Dermis blood vessel endothelial cell (primary cell): ENCODE measurements at places on chromosomes 2 and 18. TPM values are rescaled to one million over a fixed set of nuclear protein-coding genes. Genes with fewer than 3 reads are reported as not detected.

GRCh38 chr18:70414315-70414900 is 125.6 kb downstream of the SOCS6 start:
- DNase-seq, result no peak

DNA sequence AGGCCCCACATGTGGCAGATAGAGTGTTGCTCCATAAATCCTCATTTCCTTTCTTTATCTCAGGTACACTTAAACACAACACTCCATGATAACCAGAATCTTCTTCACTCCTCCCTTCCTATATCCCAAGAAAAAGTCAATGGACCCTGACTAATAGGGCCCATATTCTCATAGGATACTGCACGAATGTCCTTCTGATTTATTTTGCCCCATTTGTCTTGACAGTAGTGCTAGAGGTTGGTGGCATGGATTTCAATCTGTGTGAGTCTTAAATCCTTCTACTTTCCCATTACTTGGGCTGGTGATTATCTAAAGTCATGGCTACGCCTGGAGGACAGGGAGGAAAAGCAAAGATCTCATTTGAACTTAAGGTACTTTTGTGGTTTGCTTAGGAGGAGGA is 156.0 kb downstream of the ACOXL start:
- no peak for DNase-seq

DNA sequence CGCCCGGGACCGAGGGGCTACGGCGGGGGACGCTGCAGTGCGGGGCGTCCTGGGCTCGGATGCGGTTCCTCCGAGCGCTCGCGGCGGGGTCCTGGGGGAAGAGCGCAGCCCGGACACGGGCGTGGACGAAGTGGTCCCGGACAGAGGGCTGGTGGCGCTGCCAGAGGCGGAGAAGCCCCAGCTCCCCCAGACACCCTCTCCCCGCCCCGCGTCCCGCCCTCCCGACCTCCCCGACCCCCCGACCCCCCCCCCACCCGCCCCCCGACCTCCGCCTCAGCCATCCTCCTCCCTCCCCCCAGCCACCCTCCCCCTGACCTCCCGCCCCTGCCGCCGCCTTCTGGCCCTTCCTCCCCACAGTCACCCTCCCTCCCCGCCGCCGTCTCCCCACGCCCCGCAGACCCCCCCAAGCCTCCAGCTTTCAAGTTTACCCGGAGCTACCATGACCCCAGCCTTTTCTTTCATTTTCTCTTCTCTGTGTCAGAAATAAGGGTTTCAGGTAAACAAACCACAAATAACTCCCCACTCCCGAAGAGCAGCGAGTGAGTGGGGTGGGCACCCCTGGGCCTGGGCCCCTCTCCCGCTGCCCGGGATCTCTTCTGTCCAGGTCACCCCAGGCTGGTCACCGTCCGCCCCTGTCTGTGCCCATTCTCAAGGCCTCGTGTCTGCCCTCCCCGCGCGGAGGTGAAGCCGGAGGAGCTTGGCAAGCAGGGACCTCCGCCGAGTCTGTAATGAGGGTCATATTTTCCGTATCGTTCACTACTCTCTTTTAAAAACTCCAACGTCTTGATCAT is 5.1 kb downstream of the NFATC1 start:
- DNase-seq, result peak; percentile 56

- no peak for DNase-seq
Measured at GRCh38 chr2:148592791-148593190, 51.8 kb upstream of the EPC2 start.

- DNase-seq, result peak; percentile 31
Measured at GRCh38 chr2:36812196-36812595, 115.7 kb downstream of the VIT start.

DNA sequence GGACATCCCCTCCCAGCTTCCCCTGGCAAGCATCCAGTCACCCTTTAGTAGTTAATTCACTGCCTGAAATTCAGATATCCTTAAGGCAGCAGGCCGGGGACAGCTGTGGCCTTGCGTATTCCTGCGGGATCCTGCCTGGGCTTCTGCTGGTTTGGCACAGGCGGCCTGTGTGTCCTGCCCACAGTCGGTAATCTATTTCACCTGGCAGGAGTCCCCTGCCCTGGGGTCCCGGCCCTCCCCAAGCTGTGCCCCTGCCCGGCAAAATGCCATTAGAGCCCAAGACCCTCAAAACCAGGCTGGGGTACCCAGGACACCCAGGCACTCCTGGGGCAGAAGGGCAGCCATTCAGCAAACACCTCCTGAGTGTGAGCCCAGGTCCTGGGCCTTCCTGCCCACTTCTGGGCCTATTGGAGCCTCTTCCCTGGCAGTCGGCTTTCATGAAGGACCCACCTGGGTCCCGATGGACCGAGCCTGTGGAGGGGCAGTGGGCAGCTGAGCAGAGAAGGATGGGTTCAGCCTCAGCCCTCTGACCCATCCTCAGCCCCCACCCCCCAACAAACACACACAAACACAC is 11.6 kb downstream of the CROCC2 start:
- DNase-seq, result no peak

- no peak for DNase-seq
Measured at GRCh38 chr2:153432381-153432780, 46.2 kb downstream of the RPRM start.

Gene COMMD1
- total RNA-seq, result 35.4 and 52.2 TPM in 2 replicates

Gene TRIM54
- total RNA-seq, result 0.74 and 1.2 TPM in 2 replicates

Gene RGPD8
- total RNA-seq, result 10.5 and 16.2 TPM in 2 replicates

Gene GAL3ST2
- total RNA-seq, result not detected in 2 replicates

Gene STPG4
- 0.14 TPM in 1 of 2 replicates, not detected in the other for total RNA-seq

Gene SH3BP4
- 35.4 and 42.3 TPM in 2 replicates for total RNA-seq

Gene REEP1
- total RNA-seq, result 4.9 and 13.4 TPM in 2 replicates
